HS-27A (cell line): ENCODE measurements at places on chromosomes 5 and 9.

- no peak for DNase-seq
These were observed 47.2 kb upstream of the ARL15 start for GRCh38 chr5:54357408-54358058.

DNA sequence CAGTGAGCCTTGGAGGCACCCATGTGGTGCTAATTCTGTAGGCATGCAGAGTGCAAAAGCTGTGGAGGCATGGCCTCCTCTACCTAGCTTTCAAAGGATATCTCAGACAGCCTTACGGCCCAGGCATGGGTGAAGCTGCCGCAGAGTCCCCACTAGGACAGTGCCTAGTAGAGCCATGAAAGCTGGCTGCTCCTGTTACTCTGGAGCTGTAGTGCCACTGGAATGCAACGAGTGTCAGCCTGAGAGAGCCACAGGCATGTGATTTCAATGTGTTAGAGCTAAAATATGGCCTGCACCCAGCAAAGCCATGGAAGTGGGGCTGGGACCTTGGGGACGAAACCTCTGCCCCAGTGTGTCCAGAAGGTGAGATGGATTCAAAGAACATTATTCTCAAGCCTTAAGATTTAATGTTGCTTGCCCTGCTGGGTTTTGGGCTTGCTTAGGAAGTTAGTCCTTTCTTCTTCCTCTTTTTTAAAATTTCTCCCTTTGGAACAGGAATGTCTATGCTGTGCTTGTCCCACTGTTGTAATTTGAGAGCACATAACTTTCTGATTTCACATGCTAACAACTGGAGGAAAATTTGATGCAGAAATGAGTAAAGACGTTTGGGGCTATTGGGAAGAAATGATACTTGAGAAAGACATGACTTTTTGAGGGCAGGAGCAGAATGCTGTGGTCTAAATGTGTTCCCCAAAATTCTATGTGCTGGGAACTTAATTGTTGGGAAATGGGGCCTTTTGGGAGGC lies 298.4 kb downstream of the PSAT1 start:
- DNase-seq, result no peak

- DNase-seq, result no peak
These were observed 31.5 kb downstream of the LNPEP start for GRCh38 chr5:96967400-96967799.

- no peak for DNase-seq
These were observed 119.5 kb upstream of the GPR151 start for GRCh38 chr5:146635443-146635842.

- DNase-seq, result no peak
These were observed 197.0 kb downstream of the ADCY2 start for GRCh38 chr5:7592910-7593309.

GRCh38 chr5:141272906-141273305 lies 27.7 kb downstream of the PCDHB15 start:
- DNase-seq, result no peak

DNA sequence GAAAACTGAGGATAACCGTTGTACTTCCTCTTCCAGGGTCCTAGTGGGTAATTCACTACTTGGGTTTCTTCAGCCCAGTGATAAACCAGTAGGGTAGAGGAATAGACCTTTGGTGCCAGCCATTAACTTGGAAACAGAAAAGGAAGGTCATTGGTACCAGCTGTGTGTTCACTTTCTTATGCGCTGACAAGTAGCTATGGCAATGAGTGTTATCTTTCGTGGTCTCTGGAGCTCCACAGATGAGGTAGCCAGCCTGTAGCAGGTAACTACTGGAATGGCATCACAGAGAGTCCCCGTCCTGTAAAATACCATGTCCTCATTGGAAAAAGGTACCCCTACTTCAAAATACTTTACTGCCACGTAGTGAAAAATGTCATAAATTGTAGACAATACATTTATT lies 2.3 kb downstream of the UHRF2 start:
- DNase-seq, result no peak

DNA sequence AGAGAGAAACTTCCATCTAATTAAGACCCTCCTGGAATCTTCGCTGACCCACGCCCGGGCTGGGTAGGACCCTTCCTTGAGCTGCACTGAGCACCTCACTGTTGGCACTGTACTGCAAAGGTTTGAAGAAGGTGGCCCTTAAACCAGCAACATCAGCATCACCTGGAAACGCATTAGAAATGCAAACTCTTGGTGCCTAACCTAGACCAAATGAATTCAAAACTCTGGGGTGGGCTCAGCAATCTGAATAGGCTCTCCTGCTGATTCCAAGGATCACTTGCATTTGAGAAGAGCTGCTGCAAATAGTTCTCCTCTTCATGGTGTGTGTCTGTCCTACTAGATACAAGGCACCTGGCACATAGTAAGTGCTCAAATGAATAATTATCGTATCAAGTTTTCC lies 2.7 kb upstream of the ZNF618 start:
- DNase-seq, result no peak

DNA sequence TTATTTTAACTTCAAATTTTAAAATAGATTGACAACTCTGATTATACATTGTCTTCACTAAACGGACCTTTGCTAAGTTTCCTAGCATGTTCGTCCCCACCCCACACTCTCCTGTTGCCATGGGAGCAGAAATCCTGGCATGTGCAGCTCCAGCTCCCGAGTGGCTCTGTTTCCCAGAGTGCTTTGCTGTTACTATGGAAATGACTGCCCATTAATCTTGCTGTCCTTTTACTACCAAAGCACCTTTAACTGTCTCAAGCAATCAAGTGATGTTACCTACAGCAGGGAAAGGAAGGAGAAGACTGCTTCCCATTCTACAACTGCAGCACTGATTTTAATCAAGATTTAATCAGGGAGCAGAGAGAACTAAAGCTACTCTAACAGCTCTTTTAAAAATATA lies 212.0 kb upstream of the KIF2A start:
- no peak for DNase-seq

DNA sequence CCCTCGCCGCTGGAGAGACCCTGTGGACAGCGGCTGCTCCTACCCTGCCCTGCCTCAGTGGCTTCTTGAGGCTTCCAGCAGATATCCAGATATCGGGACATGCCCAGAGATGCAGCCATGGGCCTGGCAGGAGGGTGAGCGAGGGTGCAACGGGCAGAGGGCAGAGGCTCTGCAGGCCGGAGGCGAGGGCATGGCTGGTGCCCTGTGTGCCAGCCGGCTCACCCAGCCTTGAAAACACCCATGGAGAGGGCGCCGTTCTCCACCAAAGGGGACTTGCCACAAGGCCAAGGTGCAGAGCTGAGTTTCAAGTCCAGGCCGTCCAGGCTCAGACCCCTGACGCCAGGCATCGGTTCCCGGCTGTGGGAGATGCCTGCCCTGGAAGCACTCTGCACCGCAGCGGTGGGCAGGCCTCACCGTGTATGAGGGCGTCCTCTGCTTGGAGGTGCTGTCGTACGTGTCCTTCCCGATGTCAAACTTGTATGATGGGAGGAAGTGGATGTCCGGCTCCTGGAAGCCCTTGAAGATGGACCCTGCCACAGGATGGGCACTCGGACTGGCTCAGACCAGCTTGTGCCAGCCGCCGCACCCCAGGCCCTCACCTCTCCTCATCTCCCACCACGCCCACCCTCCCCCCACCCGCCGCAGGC lies 8.9 kb downstream of the INPP5E start:
- DNase-seq, result no peak

DNA sequence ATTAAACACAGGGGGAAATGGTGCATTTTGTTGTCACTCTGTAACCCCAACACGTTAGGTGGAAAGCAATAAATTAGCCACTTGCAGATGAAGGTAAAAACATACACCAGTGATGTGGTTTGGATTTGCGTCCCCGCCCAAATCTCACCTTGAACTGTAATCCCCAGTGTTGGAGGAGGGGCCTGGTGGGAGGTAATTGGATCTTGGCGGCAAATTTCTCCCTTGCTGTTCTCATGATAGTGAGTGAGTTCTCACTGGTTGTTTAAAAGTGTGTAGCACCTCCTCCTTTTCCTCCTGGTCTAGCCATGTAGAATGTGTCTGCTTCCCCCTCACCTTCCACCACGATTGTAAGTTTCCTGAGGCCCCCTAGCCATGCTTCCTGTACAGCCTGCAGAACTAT lies 17.2 kb downstream of the EPB41L4A start:
- no peak for DNase-seq

GRCh38 chr9:84751921-84752320 lies 82.4 kb downstream of the NTRK2 start:
- DNase-seq, result no peak

GRCh38 chr9:131174681-131175239 lies 49.4 kb downstream of the NUP214 start:
- no peak for DNase-seq

DNA sequence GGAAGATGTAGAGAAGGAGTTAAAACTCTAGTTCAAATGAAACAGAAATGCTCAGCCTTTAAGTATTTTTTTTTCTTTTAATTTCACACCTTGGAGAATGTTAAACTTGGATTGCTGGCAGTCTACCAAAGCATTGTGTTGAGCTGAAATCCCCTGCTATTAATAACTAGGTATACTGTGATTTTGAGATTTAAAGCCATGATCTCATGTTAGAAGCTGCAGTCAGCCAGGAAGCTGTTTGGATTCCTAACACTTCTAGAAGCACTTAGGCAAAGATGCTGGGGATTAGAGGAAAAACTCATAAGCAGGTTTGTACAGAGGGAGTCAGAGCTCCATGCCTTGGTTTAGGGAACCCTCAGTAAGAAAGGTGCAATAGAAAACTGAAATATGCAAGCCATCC lies 141.4 kb downstream of the KIF4B start:
- no peak for DNase-seq

GRCh38 chr5:153513156-153513555 lies 22.7 kb downstream of the GRIA1 start:
- DNase-seq, result no peak

DNA sequence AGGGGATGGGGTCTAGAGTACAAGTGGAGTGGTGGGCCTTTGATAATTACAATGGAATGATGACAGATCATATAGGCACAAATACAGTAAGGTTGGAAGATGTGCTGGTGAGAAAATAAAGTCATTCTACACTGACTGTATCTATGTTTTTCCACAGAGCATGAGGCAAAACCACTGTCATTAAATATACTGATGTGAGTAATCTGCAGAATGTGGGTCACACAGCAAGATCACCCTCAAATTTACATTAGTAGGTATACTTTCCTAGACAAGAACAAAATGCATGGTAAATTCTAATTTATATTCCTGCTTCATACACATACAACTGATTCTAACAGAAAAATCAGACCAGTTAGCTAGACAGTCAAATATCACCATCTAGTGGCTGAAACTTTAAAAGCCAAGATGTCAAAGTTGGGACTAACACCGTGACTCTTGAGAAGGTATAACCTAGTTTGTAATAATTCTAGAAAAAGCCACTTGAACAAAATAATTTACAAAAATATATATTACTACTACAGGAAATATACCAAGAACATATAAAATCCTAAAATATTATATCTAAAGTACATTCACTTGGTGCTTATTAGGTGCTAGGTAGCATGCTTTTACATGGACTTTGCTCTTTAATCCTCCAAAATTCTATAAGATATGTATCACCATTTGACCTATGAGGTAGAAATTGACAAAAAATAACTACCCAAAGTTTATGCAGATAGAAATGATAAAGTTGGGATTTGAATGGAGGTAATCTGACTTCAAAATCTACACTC lies 19.5 kb downstream of the TTC33 start:
- DNase-seq, result peak; percentile 49

DNA sequence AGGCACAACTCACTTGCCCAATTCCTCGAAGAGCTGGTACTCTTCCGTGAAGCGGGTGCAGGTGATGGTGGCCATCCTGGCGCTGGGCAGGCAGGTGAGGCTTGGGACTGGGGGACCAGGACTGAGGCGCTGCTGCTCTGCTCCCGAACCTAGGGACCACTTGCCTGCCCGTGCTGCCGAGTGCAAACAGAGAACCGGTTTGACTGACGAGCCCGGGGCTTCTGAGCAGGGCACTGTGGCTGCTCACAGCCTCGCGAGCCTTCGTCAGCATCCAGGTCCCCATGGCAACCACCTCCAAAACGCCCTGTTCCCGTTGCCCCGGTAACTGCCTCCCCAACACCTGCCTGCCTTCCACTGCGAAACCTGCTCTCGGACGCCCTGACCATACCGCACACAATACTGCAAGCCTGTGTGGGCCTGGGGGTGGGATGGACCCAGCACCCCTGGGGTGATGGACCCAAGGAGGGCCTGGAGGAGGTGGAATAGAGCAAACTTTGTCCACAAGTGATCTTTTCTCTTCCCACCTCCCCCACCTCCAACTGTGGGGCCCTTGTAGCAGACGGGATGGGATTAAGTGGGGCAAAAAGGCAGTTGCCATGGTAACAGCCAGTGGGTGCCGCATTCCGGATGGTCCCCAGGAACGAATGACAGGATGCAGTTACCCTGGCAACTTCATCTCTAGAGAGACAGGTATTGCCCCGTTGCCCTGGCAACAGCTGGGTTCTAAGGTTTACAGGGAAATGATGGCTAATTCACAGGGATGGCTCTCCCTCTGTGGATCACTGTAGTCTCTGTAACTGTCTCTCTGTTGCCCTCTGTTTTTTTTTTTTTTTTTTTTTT lies at the start of gene CAMK2A:
Gene CAMK2A, minus strand, starts transcription at position 223 of the 840 bp plus-strand sequence. Its CDS starts 148 bp downstream, at position 75.
- DNase-seq, result no peak

GRCh38 chr5:132488590-132488989 lies 2.0 kb downstream of the IRF1 start:
- DNase-seq, result no peak

- no peak for DNase-seq
These were observed 128.9 kb upstream of the PTPN3 start for GRCh38 chr9:109627042-109627441.

DNA sequence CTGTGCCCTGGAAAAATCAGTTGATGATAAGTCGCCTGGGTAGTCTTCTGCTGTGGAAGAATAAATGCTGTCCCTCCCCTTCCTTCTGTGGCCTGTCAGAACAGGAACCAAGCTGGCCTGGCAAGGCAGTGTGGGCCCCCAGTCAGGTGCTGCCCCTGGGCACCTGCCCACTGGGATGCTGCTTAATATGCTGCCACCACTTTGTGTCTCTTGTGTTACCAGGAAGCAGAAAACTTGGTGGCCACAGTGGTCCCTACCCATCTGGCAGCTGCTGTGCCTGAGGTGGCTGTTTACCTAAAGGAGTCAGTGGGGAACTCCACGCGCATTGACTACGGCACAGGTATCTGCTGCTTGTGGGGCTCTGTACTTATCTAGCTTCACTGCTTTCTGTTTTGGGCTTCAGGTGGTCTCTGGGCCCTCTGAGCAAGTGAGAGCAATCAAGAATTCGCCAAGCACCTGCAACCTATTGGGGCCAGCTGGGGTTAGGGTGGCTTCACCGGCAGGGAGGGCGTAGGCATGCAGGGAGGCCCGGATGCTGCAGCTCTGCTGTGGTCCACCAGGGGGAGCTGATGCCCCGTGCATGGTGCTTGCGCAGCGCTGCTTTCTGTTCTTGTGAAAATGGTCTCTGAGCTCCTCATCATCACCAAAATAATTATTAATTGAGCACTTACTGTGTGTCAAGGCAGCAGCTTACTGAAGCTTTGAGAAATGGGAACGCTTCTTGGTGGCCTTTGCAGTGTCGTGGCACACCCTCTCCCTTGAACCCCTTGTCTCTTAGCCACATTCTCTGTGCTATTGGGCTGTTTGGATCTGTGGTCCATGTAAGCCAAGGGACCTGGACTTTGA lies 20.3 kb downstream of the PTPA start:
- DNase-seq, result no peak

- no peak for DNase-seq
These were observed 512.7 kb upstream of the BRINP1 start for GRCh38 chr9:119881898-119882297.

- DNase-seq, result no peak
These were observed 96.7 kb upstream of the GRHPR start for GRCh38 chr9:37325778-37326177.

GRCh38 chr5:141780240-141780951 lies 97.8 kb downstream of the PCDH1 start:
- DNase-seq, result no peak
